GM03348 (cell line): ENCODE measurements at places on chromosomes 12 and 14.

DNA sequence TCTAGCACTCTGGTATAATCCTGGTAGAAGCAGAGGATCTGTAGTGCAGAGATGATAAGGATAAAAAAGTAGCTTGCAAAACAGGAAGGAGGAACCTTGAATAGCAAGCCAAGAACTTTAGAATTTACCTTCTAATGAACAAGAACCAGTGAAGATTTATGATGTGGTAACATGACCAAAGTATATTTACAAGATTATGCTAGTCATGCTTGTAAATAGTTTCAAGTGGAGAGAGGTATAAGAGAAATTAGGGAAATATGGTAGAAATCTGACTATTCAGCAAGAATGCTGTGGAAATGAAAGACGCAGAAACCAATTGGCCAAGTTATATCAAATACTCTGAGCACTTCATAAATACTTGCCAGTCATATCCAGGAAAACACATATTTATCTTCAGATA is 47.8 kb downstream of the ERGIC2 start:
- no peak for DNase-seq

GRCh38 chr14:88305528-88306322 is 17.3 kb downstream of the KCNK10 start:
- no peak for DNase-seq

GRCh38 chr14:91374879-91375702 is 42.5 kb downstream of the CCDC88C start:
- no peak for DNase-seq

DNA sequence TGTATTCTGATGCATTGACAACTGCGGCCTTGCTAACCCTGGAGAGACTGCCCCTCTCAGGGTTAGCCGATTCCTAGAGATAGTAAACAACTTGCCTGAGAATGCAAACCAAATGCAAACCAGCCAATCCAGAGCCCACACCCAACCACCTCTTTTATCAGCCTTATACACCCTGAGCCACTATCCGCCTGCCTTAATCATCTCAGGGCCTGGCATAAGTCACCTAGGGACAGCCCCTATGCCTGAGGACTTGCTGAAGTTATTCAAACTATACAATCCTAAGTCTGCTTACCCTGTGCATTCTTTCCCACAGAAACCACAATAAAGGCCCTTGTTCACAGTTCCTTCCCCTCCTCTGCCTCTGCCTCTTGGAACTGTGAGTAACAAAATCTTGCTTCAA is 177.2 kb downstream of the KCNA5 start:
- DNase-seq = no peak

- no peak for DNase-seq
These were observed 13.1 kb upstream of the TEX22 start for GRCh38 chr14:105385322-105385637.

GRCh38 chr14:76976240-76977005 is 52.1 kb downstream of the IRF2BPL start:
- no peak for DNase-seq

- peak; percentile 86 for DNase-seq
These were observed 2.7 kb upstream of the GALNT6 start for GRCh38 chr12:51393676-51394545.

DNA sequence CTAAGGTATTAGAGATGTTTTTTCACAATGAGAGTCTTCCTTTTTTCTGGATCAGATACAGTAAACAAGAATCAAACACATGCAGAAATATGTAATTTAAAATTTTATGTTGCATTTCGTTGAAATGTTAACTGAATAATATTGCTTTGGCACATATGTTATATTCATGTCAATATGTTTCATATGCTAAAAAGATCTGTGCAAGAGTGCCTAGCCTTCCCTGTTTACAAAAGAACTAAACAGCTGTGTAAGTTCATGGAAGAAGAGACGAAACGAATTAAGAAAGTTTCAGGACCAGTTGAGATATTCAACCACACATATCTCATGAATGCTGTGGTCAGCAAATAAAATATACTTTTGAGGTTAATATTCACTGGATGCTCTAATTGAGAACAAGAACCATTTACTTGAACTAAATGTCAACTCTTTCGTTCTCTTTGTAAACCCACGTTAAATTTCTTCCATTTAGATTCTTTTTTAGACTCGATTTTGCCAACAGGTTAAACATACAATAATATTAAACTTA is 289.5 kb downstream of the FOXG1 start:
- no peak for DNase-seq

- peak; percentile 82 for DNase-seq
These were observed 132.9 kb upstream of the DAAM1 start for GRCh38 chr14:59055439-59056045.

- no peak for DNase-seq
These were observed 215.0 kb downstream of the KIF26A start for GRCh38 chr14:104353221-104353920.

DNA sequence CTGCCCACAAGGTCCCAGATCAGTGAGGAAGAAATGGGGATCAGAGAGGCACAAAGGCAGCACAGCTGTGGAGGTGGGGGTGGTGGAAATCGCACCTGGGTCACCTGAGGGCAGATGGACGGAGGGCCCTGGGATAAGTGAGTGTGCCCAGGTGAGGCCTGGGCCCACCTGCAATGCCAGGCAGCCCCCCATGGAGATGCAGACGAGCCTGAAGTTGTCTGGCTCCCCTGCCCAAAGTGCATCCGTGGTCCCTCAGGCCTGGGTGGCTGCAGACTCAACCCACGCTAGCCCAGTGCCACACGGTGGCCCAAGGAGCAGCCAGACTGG is 84.9 kb downstream of the NCOR2 start:
- no peak for DNase-seq

GRCh38 chr12:131105736-131106348 is 152.1 kb downstream of the ADGRD1 start:
- no peak for DNase-seq

- DNase-seq = no peak
These were observed 52.3 kb upstream of the CCND2 start for GRCh38 chr12:4221258-4221620.

DNA sequence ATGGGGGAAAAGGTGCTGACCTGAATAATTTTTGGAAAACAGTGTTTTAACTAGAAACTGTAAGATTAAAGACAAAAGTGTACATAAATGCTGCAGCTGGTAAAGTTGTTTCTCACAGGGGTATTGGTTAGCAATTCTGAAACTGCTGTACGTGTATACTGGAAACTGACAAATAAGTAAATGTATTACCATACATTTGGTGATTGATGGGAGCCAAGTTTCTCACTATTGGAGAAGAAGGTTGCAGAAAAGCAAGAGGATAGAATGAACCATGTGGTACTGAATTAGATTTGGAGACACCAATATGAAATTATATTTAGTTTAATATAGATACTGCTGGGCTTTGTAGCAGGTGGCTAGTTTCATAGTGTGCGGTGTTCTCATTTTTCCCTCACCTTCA is 19.6 kb upstream of the FBXO33 start:
- no peak for DNase-seq

- DNase-seq = no peak
These were observed 306.1 kb downstream of the DAD1 start for GRCh38 chr14:22282949-22283348.

DNA sequence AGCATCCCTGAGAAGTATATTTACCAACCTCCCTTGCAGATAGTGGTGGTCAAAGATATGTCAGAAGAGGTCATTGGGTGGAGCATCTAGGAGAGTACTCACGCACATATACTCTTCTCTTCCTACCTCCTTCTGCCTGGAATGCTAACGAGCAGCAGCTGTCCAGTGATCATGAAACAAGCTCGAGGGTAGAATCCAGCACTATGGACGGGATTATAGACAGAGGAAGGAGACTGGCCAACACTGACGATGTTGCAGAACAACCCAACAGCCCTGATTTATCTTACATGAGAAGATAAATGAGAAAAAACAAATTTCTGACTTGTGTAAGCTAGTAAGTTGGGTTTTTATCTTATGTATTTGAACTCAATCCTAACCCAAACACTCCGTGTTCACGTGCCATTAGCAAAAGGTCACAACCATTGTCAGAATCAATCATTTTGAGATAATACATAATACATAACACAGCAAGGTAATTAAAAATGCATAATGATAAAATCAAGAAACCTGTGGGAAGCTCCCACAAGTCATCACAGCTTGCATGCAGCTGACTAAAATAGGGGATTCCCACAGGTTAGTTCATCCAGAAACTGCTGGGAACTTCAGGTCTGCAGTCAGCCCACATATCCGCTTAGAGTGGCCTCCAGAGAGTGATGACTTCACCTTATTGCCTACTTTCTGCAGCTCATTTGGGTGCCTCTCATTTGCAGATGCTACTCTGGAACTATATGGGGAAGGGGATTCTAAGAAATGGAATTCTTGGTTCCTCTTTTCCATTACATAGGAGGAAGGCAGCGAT is 36.3 kb upstream of the STK38L start:
- no peak for DNase-seq

DNA sequence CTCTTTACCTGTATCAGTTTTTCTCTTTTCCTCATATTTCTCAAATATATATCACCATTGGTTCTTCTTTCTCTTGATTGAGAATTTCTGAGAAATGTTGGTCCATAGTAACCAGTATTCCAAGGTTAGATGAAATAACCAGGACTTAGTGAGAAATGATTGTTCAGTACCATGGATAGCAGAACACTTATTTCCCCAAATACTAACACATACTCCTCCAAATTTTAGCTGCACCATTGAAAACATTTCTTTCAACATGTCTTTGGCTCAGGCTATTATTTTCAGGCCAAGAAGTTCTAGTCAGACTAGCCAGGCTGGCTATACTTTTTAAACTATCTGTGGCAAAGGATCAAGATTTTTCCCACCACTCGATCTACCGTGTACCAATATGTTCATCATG is 113.3 kb downstream of the PTPRO start:
- peak; percentile 13 for DNase-seq

GRCh38 chr12:117090816-117091711 is 8.2 kb downstream of the TESC start:
- no peak for DNase-seq

DNA sequence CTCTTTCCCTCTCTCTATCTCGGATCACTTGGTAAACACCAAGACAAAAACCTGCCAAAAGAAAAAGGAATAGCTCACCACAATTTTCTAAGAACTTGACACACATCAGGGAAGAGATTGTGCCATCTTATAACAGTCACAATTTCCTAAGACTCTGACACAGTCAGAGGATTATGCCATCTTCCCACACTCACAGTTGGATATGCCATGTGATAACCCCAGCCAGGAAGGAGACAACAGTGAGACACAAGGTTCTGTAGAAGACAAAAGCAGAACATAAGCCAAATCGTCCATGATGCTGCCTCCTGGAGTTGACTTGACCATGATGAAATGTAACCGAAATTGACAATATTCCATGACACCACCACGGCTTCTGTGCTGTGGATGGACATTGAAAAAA is 2.8 kb upstream of the CLEC9A start:
- peak; percentile 12 for DNase-seq

DNA sequence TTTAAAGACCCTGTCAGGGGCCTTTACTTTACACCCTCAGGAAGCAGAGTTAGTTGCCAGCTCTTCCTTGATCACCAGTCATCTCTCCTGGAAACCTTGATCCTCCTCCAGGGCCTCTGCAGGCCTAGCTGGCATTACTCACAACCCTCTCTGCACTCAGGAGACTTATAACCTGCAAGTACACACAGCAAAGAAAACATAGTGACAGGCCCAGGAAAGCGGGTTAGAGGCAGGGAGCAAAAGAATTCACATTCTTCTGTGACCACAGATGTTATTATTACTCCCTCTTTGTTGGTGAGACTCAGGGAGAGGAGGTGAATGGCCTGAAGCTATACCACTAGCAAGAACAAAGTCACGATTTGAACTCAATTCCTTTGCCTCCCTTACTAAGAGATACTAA is 87.4 kb downstream of the OR11H12 start:
- DNase-seq = no peak

DNA sequence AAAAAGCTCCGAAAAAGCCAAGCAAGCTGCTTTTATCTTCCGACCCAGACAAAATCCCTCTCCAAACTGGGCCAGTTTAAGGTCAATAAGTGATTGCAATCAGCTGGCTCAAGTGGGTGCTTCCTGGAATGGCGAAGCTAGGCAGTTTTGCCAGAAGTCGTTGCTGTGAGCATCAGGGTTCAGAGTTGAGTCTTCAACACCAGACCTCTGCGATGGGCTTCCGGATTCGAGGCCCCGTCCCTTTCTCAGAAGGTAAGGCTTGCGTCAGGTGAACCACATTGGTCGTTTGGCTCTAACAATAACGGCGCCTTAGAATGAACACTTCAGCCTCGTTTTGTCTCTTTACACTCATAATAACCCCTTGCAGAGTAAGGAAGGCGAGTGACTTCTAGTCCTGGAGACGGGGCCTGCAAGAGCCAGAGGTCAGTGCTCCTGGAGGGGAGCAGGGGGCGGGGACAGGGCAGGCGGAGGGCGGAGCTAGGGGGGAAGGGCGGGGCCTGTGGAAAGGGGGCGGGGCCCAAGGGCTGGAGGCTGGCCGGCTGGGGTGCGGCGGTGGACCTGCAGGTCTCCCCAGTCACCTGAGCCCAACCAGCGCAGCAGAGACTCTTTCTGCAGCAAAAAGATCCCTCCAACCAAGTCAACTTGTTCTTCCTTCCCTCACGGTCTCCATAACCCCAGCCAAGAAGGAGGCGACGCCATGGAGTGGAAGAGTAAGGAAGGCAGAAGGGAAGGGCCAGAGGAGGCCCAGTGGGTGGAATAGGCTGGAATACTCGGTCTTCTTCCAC is 34.0 kb upstream of the NFYB start:
- no peak for DNase-seq

DNA sequence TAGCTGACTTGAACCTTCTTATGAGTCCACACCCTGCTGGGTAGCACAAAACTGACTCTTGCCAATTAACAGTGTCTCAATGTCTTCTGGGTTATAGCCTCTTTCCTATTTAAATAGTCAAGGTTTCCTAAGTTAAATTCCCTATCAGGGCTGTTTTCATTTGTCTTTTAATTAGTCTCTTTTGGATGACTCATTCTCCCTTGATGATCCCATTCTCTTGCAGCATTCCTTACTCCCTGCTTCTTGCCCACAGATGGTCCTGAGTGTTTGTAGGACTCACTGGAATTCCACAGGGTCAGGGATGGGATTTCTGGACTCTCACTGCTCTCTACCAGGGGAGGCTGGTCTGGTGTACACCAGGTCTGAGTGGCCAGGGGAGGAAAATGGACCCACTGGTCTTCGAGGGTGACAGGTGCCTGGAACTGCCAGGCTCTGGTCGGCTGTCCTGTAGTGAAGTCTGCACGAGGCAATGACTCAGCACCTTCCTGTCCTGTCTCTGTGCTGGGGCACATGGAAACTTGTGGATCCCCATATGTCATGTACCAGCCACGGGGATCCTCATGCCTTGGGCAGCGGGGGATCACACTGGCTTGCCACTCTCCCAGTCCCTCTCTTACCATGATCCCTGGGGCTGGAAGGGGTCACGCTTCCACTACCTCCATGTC is 236.5 kb upstream of the PELI2 start:
- DNase-seq = no peak

DNA sequence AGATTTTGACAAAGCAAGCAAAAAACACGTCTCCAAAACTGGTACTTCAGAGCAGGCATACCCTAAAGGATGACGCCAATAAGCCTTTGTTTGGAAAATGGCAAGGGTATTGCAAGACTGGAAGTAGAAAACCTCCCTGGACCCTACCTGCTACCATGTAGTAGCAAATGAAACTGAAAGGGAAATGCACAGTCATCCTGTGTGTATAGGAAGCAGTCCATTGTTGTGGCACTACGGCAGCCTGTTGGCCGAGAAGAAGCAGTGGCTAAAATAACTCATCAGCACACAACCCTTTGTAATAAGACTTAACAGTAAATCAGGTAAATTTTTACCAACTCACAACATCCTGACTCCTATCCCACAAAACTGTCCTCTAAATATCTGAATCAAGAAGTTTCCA is 386.4 kb downstream of the RGS6 start:
- no peak for DNase-seq

- no peak for DNase-seq
These were observed 203.8 kb downstream of the RBM19 start for GRCh38 chr12:113762155-113762881.

GRCh38 chr12:98256830-98257229 is 258.6 kb upstream of the TMPO start:
- no peak for DNase-seq
